ENCODE measurements at places on chromosomes 1 and 21. TPM values are rescaled to one million over a fixed set of nuclear protein-coding genes. Genes with fewer than 3 reads are reported as not detected.

DNA sequence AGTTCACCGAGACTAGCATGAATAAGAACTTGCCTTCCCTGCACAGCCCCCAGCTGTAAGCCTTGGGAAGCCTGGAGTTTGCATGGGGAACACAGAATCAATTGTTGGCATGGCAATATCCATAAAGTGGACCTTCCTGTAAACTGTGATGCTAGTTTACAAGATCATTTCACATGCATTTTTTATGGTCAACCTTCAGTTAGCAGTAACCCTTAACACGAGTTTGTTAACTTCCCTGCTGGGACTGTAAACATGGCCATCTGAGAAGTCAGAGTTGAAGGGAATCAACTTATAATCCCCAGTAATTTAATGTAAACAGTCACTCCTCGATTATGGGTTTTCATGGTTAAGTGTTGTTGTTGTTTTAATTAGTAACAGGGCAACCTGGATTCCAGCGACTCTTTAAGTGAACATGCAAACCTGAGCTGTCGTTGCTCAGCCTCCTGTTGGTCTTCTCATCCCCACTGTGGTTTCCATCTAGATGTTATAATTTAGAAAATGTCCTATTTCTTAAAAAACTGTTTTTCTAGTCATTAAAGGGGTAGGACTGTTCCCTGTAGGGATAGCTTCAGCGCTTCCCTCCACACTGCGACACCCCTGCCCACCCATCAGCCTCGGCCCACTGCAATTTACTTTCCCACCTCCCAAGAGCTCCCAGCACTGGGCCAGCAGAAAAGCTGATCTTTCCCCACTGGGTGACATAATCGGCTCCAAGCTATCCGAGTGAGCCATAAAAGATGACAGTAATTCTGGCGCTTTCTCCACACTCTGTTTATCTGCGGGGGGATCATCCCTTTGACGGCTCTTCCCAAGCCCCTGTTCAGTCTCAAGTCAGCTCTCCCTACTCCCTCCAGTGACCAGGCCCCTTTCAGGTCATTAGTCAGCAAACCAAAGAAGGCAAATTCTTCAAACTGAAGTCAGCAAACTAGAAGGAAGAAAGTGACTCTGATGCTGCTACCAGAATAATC is 107.6 kb upstream of the IPO9 start:
- no peak for DNase-seq

Gene LIN28A
- not detected for total RNA-seq

GRCh38 chr21:24895885-24896734 is 711.2 kb downstream of the MRPL39 start:
- no peak for DNase-seq

DNA sequence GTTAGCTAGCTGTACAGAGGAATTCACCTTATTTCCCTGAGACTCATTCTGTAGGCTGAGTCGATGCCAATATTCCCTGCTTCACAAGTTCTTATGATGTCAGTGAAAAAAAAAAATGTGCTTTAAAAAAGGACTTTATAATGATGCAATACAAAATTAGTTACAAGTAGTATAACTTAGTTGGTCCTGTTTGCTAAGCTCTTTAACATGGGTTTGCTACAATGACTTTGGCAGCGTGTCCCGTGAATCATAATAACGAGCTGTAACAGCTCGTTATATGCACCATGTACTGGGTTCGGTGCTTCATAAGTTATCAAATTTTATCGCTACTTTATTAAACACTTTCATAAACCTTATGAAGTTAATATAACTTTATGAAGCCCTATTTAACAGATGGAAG is 349.7 kb downstream of the LMX1A start:
- DNase-seq = no peak

DNA sequence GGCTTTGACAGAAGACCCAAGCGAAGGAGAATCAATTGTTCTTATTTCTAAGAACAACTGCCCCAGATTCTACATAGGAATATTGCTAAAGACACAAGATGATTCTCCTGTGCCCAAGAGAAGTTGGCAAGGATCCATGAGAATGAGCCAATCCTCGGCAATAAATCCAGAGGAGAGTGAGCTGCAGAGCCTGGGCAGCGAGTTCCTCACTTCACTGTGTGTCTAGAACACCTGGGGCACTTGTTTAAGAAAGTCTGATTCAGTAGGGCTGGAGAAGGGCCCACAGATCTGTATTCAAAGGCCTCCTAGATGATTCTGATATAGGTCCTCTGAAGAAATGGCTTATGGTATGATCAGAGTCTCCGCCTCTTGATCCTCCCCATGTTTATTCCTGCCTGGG is 31.8 kb downstream of the GADD45A start:
- no peak for DNase-seq

- no peak for DNase-seq
Observed at GRCh38 chr1:78712467-78713051, 62.9 kb downstream of the IFI44 start.

Gene GPN2
- total RNA-seq = 4.7 TPM

Gene GNG12
- 45.4 TPM for total RNA-seq

GRCh38 chr1:43841321-43842174 is 92.1 kb upstream of the ARTN start:
- DNase-seq = no peak

- no peak for DNase-seq
Observed at GRCh38 chr1:159756397-159756796, 24.4 kb upstream of the DUSP23 start.

DNA sequence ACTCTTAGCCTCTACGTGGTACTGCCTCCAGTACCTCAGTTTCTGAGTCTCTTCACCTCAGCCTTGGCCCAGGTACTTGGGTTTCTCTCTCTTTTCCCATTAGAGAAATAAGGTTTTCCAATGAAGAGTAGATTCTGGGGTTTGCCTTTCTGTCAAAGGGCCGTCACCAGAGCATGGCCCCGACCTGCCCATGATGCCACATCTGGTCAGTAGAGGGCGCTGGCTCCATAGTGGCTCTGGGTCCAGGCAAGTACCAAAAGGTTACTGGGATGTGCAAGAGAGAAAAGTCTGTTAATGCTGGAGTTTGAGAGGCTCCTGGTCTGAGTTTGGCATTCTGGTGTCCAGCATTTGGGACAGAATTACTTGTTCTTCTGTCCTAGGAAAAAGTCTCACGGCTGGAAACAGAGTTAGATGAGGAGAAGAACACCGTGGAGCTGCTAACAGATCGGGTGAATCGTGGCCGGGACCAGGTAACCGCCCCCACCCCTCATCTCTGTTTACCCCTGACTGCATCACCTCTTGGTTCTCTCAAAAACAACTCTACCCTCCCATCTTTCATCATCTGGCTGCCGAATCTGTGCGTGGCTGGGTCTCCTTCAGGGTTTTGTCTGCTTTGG is 5.3 kb upstream of the TUFT1 start:
- DNase-seq = peak; percentile 82

DNA sequence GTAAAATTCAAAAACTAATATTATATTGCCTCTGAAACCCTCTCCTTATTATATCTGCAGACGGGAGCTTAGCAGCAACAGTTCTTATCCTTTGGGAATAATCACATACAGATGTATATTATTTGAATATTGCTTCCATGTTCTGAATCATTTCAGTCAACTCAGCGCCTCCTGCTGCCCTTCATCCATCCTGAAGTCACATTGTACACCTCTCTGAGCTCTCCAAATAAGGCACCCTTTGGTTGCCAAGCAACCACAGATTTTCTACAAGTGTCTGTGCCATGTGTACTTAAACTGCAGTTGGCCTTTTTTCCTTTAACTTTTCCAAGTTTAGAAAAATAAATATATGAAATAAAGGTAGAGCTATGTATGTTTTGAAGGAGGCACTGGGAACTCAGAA is 384.3 kb downstream of the LRRIQ3 start:
- DNase-seq = no peak

DNA sequence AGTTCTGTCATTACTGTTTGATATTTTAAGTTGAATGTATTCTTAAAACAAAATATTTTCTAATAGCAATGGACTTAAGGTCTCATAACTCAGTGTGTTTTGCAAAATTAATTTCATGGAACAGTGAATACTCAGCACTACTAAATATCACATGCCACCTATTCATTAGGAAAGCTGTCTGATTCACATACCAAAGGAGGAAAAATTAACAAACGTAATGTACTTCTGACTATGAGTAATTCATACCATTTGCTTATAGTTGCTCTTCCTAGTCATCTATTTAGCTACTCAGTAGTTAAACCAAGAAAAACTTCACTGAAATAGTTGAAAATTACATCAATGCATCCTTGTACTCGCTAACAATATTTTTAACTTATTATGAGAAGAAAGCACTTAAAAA is 35.2 kb downstream of the TP53BP2 start:
- no peak for DNase-seq

DNA sequence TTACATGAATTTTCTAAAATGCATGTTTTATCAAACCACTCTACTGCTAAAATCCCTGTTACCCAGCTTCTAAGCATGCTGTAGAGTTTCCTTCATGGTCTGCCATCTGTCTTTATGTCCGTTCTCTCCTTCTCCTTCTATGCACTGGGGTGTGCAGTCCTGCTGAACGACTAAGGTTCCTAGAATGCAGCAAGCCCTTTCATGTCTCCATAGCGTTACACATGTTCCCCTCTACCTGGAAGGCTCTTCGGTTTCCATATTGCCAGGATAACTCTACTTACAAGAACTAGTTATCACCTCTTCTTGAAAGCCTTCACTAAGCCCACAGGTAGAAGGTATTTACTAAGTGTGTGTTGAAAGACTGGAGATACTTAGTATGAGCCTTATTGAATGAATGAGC is 22.2 kb downstream of the DNM3 start:
- DNase-seq = no peak

DNA sequence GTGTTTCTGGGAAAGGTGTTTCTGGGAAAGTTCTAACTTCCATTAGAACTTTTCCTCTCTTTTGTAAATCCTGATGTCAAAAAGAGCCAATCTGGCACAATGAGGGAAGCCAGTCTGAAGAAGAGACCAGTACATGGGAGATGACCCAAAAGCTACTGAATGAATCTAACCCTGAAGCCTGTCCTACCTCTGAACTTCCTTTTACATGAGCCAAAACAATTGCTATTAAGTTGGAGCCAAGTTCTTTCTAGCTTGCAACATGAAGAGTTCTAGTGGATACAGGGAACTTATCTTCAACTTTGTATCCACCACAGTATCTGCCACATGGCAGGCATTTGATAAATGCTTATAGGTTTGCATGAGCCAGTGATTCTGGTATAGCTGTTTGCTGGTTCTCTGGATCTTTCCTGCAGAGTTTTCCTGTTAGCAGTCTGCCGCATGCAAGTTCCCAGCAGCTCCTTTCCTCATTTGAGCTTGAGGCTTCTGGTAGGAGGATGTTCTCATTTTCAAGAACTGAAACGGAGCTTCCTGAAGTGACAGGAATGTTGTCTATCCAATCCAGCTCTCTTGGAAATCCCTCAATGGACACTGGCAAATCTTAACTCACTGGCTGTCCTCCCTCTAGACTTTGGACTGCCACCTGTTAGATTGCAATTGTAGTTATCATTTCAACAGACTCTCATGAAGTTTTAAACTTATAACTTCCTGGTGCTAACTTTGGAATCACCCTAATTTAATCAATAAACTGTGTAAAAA is 73.1 kb upstream of the LPGAT1 start:
- no peak for DNase-seq

DNA sequence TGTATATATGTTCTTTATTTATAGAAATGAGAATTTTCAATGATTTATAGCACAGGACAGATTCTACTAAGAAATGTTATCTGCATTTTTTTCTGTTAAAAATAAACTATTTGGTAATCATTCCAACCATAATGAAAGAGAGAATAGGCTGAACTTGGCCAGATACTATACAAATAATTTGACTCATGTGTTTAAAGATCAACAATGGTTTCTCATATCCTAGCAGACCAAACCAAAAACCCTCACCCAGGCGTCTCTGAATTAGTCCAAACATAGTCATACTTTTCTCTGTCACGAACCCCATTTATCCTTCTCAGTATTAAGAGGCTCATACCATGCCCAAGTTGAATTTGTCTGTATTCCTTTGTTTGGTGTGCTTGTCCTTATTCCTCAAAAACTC is 40.3 kb downstream of the RPE65 start:
- no peak for DNase-seq

All from right atrium auricular region (tissue), 2 donors.